HT1080 (cell line): ENCODE measurements at places on chromosomes 1 and 21.

GRCh38 chr21:35044128-35044527 lies 5.0 kb downstream of the RUNX1 start:
- no peak for DNase-seq

- DNase-seq: no peak
These were observed 463.8 kb downstream of the USP25 start for GRCh38 chr21:16193496-16194094.

- no peak for DNase-seq
These were observed 58.4 kb downstream of the PLEKHA6 start for GRCh38 chr1:204301171-204301957.

DNA sequence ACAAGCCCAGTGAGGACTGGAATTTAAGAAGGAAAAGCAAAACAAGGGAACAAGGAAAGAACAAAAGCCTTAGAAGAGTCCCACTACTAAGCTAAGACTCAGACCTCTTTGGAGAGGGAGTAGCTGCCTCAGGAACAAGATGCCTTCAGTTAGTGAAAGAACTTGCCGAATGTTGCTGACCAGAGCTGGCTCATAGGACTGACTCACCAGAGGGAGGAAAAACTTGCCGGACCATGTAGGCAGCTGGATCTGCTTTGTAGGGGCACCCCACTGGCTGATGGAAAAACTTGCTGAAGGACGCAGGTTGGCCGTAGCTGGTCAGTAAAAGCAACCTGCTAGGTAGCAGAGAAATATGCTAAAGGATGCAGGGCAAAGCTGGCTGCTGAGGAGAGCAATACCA lies 15.3 kb upstream of the ZSWIM5 start:
- peak; percentile 13 for DNase-seq

- no peak for DNase-seq
These were observed 107.3 kb downstream of the ENAH start for GRCh38 chr1:225545649-225546048.

- DNase-seq: no peak
These were observed 14.1 kb downstream of the DYRK3 start for GRCh38 chr1:206649261-206649921.

- DNase-seq: no peak
These were observed 9.1 kb downstream of the PTGFRN start for GRCh38 chr1:116918714-116919357.
